ENCODE measurements at places on chromosomes 2 and 18.
A peak's percentile ranks its signal among the peaks of the same experiment; 100 is the strongest.

DNA sequence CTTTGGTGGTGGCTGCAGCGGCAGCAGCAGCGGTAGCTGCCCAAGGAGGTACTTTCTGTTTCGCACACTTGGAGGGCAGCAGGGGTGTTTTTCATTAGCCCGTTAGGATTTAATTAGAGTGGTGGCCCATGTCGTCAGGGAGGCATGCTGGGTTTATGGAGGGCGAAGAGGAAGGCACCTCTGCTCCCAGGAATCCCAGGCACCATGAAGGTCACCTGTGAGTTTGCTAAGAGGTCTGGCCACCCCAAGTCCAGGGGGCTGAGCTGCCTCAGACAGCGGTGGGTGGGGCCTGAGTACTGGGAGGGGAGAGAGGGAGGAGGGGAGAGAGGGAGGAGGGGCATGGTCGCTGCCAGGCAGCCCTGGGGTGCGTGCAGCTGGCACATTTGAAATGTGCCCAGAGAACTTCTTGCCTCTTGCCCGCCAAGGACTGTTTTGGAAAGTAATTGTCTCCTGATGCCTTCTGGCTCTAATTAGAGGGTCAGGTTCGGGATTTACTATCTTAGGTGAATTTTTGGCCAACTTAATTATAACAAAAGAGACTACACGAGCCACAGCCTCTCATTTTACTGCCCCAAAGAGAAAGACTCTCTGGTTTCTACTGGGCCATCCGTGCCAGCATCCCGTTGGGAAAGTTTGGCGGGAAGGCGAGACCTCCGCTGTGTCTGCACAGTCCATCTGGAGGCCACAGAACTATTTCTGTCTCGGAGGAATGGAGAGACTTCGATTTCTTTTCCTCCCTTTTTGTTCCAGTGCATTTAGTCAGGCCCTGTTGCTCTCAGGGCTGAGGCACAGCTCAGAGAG is 62.0 kb downstream of the GLI2 start:
- DNase-seq, result no peak

GRCh38 chr18:13725566-13726231 is 659 bp downstream of the FAM210A start:
- DNase-seq, result no peak

DNA sequence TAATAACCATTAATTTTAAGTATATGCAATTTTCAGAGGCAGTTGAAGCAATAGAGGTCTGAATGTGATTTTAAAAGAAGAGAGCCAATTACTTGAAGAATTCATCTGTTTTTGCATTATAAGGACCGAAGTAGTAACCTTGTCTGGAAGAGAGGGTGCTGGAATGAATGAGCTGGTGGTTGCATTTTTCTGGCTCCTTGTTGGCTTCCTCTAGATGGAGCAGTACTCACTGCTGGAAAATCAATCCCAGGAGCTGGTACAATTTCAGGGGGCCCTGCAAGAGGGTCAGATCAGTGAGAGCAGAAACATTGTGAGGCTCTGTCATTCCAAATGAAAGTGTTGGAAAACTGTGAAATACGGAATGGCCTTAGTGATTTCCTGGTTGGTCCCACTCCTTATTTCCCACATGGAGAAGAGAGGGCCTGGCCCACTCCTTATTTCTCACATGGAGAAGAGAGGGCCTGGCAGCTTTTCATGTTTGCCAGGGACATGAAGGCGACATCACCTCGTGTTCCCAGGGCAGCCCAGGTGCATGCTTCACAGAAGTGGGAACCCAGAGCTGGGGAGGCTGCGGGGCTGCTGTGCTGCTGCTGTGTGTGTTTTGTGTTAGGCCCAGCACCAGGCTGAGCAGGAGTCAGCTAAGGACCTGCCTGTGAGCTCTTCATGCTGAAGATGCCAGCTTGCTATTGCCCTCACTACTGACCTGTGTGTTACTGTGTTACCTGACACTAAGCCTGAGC is 197.4 kb downstream of the SNTG2 start:
- DNase-seq, result no peak

GRCh38 chr18:62186499-62186773 is 420 bp downstream of the PIGN start:
- no peak for DNase-seq

- no peak for DNase-seq
Measured at GRCh38 chr2:129667577-129667976, 311.9 kb upstream of the RAB6C start.

DNA sequence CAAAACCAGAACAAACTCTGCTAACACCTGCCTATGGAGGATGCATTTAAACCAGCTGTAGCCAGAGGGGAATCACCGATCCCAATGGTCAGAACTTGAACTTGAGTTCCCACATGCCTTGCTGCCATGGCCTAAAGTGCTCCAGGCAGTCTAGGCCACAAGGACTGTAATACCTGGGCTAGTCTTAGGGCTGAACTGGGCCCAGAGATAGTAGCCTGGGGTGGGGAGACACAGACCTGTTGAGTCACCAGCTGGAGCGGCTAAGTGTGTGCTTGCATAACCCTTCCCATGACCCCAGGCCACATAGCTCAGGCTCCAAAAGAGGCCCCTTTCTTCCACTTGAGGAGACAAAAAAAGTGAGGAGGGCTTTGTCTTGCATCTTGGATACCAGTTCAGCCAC is 515.0 kb upstream of the DDX18 start:
- DNase-seq, result no peak

GRCh38 chr18:13530033-13530878 is 196.1 kb downstream of the FAM210A start:
- no peak for DNase-seq

DNA sequence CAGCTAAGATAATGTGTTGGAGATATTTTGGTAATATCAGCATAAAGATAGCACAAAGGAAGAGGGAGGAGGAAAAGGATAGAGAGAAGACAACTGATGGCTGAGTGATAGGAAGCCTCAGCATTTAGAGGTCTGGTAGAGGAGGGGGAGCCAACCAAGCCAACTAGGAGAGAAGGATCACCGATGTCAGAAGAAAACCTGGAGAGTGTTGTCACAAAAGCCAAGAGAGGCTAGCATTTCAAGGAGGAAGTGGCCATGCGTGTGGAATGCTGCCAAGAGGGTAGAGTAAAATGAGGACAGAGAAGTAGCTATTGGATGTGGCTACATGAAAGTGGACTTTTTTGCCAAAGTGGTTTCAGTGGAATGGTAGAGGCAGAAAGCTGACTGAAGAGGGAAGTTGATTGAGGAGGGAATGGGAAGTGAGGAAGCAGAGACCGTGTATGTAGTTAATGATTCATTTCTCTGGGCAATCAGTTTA is 34.3 kb downstream of the LCLAT1 start:
- DNase-seq, result no peak

GRCh38 chr2:203786549-203787351 is 80.3 kb downstream of the CD28 start:
- DNase-seq, result no peak

DNA sequence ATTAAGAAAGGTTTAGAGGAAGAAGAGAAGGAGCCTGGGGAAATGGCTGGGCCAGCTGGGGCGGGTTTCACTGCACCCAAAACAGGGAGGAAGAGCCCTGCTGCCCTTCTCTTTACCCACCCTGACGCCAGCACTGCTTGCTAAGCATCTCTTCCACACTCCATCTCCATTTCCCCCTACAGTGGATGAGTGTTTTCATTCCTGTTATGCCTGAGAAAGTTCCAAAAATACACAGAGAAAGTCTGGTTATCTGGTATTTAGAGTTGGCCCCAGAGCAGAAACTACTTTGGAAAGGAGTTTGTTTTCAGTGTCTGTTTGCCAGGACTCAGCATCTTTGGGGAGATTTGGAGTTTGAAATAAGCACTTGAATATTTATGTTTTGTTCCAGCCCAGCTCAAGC is 451.0 kb downstream of the SLC4A3 start:
- DNase-seq, result no peak

DNA sequence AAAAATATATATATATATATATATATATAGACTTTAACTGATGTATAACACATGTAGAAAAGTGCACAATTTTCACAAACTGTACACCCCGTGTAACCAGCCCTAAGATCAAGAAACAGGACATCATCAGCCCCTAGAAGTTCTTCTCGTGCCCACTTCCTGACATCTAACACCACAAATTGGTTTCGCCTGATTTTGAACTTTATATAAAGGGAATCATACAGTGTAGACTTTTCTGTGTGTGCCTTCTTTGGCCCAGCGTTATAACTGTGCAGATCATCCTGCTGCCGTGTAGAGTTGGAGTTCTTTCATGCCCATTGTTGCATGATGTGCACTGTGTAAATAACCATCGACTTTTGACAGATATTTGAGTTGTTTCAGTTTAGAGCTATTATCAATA is 41.0 kb downstream of the SMAD7 start:
- no peak for DNase-seq

DNA sequence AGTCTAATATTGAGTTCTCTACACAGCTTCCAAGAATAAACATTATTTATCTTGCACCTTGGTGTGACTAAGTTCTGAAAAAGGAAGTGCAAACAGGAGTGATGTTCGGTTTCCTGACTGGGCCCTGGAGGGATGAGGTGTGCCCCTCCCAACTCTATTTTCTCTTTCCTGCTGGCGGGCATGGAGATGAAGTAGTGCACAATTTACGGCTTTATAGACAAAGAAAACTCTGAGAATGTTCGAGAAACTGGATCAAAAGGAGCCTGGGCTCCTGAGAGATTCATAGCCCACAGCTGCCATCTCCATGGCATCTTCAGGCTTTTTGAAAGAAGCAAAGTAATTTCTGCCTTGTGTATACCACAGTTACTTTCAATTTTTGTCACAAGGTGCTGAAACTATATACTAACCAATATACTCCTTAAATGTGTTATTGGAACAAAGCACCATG is 22.3 kb downstream of the LRATD1 start:
- no peak for DNase-seq

- DNase-seq, result no peak
Measured at GRCh38 chr2:6290217-6291015, 575.3 kb downstream of the CMPK2 start.

DNA sequence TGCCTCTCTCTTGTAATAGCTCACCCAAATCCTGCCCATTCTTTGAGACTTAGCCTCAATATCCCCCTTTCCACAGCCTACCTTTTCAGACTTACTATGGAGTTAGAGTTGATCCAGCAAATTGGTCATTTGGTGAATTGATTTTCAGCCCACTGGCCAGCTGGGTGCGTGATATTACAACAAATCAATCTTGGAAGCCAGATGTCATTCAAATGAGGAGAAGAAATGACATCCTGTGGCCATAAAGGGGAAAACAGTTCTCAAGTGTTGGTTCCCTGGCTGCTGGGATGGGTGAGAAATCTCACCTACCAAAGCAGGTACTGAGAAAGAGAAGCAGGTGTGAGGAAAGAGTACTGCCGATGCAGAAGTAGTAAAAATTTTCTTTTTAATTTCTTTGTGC is 36.7 kb upstream of the FOXI3 start:
- no peak for DNase-seq

DNA sequence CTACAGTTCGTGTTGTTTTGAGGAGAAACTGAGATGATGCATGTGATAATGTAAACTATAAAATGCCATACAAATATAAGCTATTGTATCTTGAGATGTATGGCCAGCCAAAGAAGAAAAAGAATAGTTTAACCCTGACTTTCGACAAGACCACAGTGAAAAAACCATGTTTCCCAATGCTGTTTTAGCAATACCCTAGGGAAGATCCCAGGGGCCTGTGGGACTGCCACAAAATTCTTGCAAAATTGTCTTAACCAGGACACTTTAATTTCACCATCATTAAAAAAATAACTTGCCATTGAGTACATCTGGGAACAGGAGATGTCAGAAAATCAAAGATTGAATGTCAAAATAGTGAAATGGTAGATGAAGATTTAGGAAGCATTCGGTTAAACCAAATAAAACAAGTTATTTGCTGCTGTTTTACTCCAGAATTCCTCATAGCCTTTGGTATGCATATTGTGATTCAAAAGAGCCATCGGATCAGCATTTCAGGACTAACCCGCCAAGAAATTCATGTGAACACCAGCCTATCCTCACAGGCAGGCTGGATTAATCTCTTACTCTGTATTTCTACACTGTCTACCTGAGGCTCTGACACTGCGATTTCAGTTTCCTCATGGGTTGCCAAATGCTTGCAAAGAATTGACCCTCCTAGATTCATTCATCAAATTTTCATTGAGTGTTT is 49.0 kb upstream of the SP3 start:
- no peak for DNase-seq

DNA sequence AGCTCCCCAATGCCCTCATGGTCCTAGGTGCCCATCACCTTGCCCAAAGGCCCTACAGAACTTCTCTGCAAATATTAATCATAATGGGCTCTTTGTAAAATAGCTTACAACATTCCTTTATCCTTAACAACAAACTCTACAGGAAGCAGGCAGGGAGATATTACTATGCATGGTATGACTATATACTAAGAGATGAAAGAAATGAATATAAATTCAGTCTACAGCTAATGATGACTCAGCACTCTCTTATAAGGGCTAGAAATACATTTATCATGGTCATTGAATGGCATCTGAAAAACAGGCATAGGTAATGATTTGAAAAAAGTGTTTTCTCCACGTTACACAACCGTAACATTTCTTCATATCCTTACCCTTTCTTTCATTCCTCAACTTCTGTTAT is 254.8 kb upstream of the DSEL start:
- DNase-seq, result no peak

GRCh38 chr2:162261032-162261945 is 18.0 kb upstream of the FAP start:
- no peak for DNase-seq

DNA sequence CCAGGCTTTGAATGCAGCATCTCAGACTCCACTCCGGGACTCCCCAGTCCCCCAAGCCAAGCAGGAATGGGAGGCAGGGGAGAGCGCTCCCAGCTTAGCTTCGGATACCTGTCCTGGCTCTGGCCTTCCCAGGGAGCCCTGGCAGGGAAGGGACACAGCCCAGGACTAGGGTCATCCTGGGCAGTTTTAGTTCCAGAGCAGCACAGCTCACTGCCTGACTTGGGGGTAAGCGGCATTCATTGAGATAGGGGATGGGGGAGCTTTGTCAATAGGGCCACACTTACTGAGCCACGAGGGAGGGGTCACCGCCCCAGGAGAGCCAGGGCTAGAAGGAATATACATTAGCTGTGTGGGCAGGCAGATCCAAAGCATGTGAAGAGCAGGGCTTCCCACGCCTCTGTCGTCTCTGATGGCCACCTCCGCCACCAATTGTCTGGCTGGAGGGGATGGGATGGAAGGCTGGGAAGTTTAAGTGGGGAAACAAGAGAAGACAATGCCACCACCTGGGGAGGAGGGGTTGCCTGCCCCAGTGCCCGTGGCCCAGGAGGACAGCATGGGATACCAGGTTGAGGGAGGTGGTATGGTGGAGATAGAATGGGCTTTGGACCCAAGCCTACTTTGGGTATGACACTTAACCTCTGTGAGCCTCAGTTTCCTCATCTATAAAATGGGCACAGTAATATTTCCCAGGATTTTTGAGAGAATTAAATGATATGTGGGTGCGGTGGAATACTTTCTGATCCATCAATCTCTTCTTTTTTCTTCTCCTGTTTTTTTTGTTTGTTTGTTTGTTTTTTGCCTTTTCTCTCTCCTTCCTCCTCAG is 40.2 kb downstream of the SCTR start:
- no peak for DNase-seq

- peak; percentile 85 for DNase-seq
Measured at GRCh38 chr18:79246309-79247108, 149.2 kb upstream of the NFATC1 start.

DNA sequence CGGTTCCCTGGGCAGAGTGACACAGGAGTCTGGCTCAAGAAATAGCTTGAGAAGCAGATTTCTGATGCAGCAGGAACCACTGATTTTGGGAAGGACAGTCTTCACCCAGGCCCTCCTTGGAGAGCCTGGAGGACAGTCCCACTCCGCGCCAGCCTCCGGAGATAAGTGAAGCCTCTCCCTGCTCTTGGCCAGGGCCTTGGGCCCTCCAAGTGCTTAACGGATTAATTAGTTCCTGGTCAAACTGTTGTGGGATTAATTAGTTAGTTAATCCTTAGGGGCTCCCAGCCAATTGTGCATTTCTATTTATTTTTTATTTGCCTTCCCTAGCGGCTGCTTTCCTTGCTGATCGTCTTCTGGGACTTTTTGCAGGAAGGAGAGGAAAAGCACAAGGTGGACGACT is 19.6 kb downstream of the CPLX4 start:
- DNase-seq, result no peak
